Stimulated activated CD8-positive, alpha-beta memory T cell treated with anti-CD3 and anti-CD28 coated beads, Interleukin-15, amount 100 ng/mL, for 24 hours (primary cell): ENCODE measurements at places on chromosomes 2 and 18.

DNA sequence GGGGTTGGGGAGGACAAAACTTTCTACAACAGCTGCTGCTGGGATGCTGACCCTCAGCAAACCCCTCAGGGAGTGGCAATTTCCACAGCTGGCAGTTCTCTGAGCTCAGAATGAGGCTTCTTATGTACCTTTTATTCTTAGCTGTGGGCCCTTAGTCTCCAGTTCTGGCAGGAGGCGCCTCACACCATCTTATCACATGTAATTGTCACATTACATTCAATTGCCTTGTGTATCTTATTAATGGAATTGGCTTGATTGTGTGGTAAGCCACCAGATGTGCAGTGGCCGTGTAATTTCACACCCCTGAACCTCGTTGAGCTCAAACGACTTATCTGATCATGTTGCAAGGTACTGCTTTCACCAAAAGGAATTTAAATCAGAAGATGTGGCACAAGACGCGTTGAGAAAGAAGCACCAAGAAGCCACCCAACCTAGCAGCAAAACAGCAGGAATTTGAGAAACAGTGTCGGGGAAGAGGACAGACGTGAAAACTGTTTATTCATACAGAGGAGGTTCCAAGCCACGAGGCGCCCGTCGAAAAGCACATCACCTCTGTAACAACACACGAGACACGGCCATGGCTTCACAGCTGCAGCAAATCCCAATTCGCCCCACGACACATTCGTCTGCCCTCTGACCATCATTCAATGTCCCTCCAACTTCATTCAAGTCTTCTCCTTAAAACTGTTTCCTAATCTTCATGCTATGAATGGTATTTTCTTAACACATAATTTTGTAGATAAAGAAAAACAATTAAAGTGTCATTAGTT lies 53.6 kb upstream of the LPIN2 start:
- no peak for DNase-seq

DNA sequence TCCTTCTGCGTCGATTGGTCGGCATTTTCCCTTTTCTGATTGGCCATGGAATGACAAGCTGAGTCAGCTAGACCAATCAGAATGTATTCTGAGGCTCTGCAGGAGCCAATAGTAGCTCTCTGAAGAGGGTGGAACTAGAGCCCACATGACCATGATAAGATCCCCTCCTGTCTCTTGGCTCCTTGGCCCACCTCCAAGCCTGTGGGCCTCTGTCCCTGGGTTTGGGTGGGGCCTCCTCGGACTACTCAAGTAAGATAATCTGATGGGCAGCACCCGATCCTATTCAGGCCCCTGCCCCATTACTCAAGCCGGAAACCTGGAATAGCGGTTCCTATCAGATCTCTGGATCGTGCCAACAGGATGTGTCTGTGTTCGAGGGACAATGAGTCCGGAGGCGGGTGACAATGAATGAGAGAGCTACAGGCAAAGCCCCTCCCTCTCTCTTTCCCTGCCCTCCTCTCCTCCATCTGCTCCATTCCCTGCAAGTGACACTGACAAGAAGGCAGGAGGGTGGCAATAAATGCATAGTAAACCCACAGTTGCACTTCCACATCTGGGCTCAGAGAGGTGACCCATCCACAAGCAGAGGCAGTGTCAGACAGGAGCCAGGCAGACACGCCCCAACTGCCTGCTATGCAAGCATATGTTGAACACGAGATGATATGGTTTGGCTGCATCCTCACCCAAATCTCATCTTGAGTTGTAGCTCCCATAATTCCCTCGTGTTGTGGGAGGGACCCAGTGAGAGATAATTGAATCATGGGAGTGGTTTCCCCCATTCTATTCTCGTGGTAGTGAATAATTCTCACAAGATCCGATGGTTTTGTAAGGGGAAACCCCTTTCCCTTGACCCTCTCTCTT lies 114.7 kb downstream of the TNS1 start:
- no peak for DNase-seq

GRCh38 chr2:893311-893710 lies 57.3 kb upstream of the SNTG2 start:
- no peak for DNase-seq

- no peak for DNase-seq
These were observed 50.0 kb downstream of the ASAP2 start for GRCh38 chr2:9256570-9257043.

- no peak for DNase-seq
These were observed 118.2 kb upstream of the COPS8 start for GRCh38 chr2:236967499-236967783.

DNA sequence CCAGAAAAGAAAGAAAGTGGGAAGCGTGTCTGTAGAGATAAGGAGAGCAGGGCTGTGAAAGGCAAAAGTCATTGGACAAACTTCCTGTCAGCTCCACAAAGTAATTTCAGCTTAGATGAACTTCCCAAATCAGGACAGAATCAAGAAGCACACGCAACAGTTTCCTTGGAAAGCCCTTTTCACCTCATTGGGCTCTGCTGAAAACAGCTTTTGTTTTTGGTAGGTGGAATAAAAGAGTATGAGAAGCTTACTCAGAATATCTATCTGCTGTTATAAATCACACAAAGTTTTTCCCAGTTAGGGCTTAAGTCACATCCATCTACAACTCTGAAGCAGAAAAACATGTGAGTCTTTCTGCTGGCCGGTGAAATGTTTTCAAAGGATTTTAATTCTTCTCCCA lies 42.4 kb upstream of the EFEMP1 start:
- no peak for DNase-seq

GRCh38 chr18:42583283-42583731 lies 532.2 kb downstream of the RIT2 start:
- DNase-seq, result no peak

GRCh38 chr2:20187331-20187730 lies 37.6 kb downstream of the SDC1 start:
- no peak for DNase-seq

DNA sequence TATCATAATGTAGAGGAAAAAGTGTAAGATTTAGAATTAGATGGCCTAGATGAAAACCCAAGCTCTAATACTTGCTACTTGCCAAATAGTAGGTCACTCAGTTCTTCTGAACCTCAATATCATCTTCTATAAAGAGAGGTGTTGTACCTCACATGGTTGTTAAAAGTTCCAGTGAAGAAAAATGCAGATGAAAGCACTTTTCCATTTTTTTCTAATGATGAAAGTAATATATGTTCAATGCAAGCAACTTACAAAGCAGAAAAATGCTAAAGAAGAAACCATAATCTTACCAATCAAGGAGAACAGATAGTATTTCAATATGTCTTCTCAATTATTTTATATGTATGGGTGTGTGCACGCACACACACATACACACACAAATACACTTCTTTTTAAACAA lies 52.7 kb upstream of the TMEM17 start:
- DNase-seq, result no peak

DNA sequence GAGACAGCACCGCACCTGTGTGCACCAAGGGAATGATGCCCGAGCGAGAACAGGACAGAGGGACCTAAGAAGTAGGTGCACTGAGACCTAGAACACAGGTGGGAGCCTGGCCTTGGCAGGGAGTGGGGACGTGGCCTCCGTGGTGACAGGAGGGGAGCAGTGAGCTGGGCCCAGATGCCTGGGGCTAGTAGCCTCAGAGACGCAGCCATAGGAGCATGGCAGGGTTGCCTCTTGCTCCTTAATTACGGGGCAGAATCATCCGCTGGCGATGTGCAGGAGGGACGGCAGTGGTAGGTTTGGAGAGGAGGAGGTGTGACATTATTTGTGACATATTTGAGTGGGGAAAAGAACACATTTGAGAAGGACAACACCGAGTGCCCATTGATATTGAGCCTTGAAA lies 57.0 kb upstream of the HPCAL1 start:
- DNase-seq, result no peak

DNA sequence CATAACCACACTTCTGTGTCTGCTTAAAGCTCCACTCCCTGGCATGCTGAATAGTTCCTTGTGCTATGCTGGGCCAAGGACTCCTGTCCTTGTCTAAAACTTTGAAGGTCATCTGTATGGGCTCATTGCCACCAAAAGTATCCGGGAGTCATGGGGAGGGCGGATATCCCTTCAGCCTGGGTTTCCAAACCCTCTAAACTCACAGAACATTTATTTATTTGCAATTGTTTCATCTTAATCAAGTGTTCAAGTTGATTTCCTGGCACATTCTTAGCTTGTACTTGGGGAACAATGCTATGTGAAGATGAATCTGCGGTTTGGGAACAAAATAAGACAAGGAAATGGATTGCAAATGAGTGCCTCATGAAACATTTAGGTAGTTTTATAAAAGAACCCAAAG lies 1.8 kb downstream of the NOSTRIN start:
- DNase-seq, result no peak

DNA sequence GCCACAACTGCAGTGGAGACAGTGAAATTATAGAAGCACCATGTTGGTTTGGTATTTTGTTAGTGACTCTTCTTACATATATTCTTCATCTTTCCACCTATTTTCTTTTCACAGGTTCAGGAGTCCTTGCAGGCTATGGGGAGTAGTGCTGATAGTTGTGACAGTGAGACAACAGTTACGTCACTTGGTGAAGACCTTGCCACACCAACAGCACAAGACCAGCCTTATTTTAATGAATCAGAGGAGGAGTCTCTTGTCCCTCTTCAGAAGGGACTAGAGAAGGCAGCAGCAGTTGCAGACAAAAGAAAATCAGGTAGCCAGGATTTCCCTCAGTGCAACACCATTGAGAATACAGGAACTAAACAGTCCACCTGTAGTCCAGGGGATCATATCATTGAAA lies 23.6 kb downstream of the ITPRID2 start:
- no peak for DNase-seq

DNA sequence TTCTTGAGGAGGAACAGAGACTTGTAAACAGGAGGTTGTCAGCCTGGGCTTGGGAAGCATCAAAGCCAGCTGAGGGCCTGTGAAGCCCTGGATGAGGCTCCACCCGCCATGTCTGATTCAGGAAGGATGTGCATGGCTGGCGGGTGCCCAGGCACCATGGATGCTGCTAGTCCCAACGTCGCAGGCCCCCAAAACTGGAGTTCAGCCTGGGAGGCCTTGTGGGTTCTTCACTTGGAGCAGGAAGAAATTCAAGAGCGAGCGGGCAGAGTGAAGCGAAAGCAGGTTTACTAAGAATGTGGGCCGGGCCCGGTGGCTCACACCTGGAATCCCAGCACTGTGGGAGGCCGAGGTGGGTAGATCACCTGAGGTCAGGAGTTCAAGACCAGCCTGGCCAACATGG lies 12.1 kb upstream of the PXDN start:
- no peak for DNase-seq

GRCh38 chr2:40559175-40559574 lies 107.3 kb upstream of the SLC8A1 start:
- DNase-seq, result no peak

DNA sequence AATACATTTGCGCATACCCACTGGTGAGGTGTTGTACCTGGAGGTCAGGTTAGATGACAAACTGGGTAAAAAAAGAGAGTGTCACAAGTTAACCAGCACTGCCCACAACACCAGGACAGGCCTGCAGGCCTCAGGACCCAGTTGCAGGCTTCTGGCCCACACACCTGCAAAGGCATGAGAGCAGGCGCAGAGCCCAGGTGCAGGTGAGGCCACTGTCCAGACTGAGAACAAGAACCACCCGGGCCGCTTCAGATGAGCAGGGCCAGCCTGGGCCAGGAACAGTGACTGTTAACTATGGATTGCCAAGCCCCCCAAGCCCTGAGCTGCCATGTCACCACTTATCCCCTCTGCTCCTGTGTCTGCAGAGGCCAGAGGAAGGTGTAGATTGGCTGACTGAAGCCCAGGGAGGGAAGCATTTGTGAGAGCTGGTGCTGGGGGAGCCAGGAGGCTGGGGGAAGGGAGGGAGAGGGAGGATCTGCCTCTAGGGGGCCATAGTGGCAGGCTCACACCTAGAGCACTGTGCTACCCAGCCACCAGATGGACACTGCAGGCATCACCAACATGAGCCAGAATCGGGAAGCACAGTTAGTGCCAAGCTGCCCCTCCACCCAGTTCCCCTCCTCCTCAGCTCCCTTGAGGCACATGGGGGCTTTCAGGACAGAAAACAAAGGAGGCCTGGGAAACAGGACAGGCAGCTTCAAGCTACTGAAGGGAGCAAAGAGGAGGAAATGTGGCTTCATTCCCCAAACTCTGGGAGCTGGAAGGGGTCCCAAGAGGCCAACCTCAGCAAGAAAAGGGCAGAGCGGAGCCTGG lies 35.4 kb downstream of the SFXN5 start:
- no peak for DNase-seq

DNA sequence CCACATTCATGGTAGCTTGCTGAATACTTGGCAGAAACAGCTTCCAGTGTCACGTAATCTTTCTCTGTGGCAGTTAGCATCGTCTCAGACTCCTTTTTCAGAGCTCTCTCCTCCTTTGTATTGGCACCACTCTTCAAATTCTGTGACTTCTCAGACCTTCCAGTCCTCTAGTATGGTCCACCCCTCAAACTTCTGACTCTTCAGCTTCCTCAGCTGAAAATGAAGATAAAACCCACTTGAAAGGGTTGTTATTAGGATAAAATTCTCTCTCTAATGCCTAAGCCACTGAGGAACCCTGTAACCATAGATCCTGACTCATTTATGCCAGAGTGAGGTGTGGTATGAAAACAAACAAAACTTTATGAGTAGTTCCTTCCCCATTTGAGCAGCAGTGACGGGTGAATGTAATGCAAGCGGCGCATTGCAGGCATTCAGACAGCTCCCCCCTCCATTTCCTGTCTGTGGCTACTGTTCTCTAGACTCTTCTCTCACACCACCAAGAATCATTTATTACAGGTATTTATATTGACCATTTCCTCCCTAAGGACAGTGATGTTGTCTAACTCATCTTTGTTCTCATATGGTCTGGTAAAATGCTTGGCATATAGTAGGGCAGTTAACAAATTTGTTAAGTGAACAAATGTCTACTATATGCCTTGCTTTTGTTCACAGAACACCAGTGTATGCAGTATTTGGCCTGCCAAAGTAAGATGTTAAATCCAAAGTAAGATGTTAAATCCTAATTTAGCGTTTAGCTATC lies 35.3 kb downstream of the GALNT1 start:
- DNase-seq, result no peak

- no peak for DNase-seq
These were observed 134.2 kb upstream of the RND3 start for GRCh38 chr2:150621526-150622213.

GRCh38 chr2:120944575-120944974 lies 208.9 kb downstream of the GLI2 start:
- DNase-seq, result no peak

GRCh38 chr2:45732946-45733345 lies 81.5 kb downstream of the PRKCE start:
- DNase-seq, result no peak

DNA sequence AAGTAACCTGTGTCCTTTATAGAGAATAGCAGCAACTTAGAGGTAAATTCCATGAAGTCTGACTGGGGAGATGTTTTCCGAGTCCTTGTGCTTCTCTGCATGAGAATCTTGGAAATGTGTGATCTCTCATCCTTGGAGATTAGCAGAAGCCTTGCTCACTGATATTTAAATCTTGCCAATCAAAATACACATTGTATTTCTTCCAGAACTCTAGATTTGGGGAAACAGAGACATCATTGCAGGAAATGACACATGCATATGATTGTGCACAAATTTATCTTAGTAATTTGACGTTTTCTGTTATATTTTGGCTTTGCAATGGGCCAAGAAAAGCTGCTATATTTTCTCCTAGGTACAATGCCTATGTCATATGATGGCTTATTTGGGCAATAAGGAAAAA lies 182.6 kb downstream of the ZNF804A start:
- no peak for DNase-seq
